ENCODE measurements at places on chromosomes 7 and 10. TPM values are rescaled to one million over a fixed set of nuclear protein-coding genes. Genes with fewer than 3 reads are reported as not detected.

The FAM25A gene
- total RNA-seq = not detected

The ANKRD30A gene
- not detected for total RNA-seq

The CFTR gene
- total RNA-seq = 0.44 TPM

The PRKG1 gene
- 0.20 TPM for total RNA-seq

The GDF2 gene
- total RNA-seq = not detected

The ACTR3C gene
- total RNA-seq = 13.1 TPM

The FGL2 gene
- 2.3 TPM for total RNA-seq

The AUTS2 gene
- 66.2 TPM for total RNA-seq

The POMZP3 gene
- total RNA-seq = 23.9 TPM

The MOGAT3 gene
- not detected for total RNA-seq

GRCh38 chr7:28926871-28927597 lies 31.1 kb downstream of the TRIL start:
- H3K36me3 ChIP-seq = no peaks in the 10 kb centered on the region
- H3K4me1 ChIP-seq = peaks cover 5% of the 10 kb centered on the region
- H3K4me3 ChIP-seq = peak overlapping the region; percentile 57
- H3K27me3 ChIP-seq = no peaks in the 10 kb centered on the region

DNA sequence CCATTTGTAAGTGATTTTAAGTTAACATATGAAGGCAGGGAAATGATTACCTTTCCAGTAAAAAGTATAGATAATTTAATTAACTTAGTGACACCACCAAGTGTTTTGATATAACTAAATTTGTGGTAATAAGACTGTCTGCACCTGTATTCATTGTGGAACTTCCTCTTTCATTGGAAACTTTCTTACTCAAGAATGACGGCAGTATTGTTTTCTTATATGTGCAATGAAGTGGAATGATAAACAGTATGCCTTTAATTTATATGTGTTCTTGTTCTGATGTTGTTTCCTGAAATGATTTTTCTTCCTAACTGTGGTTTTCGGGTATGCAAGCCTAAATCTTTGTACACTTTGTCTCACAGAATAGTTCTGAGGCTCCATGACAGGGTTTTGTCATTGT lies 46.4 kb downstream of the CASD1 start:
- H3K4me1 ChIP-seq = no peaks in the 10 kb centered on the region
- no peaks in the 10 kb centered on the region for H3K27me3 ChIP-seq
- no peak for DNase-seq
- H3K4me3 ChIP-seq = no peak overlapping the region
- H3K36me3 ChIP-seq = peaks cover 3% of the 10 kb centered on the region

- no peaks in the 10 kb centered on the region for H3K27me3 ChIP-seq
- H3K4me1 ChIP-seq = peaks cover 9% of the 10 kb centered on the region
- peak overlapping the region; percentile 93 for H3K27ac ChIP-seq
- H3K4me3 ChIP-seq = peak overlapping the region; percentile 100
- DNase-seq = no peak
- no peaks in the 10 kb centered on the region for H3K36me3 ChIP-seq
Observed at GRCh38 chr7:139108266-139109187, 993 bp downstream of the ZC3HAV1 start.

DNA sequence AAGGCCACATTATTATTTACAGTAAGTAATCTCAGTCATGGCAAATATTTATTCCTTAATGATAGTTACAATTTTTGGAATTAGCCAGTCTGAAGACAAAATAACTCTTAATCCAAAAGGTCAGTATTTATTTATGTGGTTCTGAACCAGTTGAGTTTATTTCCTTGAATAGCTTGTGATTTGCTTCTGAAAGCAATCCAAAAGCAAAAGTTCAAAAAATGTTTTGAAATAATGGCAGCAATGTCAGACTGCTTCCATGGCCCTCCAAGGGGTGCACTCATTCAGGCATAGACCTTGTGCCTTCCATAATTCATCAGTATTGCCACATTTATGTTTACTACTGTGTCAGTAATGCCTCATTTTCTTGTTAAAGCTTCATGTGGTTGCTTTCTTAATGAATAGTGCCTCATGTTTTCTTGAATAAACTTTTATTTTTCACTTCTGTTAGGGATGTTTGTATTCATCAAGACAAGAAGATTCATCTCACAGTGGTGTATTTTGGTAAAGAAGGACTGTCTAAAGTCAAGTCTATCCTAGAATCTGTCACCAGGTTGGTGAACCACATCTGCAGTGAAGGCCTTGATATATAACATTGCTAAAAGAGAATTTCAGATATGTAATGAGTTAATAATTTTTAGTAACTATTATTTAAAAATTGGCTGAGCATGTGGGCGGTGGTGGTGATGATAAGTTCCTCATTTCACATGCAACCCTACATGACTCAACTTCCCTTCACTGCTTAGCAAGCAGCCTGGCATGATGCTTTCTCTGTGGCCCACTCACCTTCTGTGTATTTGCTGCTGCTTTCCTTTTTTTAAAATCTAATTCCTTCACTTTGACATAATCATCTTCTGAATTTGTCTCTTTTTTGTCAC lies 22.0 kb downstream of the CSGALNACT2 start:
- peaks cover 43% of the 10 kb centered on the region for H3K36me3 ChIP-seq
- no peaks in the 10 kb centered on the region for H3K27me3 ChIP-seq
- H3K4me3 ChIP-seq = no peak overlapping the region
- no peaks in the 10 kb centered on the region for H3K4me1 ChIP-seq
- no peak for DNase-seq

GRCh38 chr7:111954056-111954455 lies 252.1 kb downstream of the DOCK4 start:
- no peaks in the 10 kb centered on the region for H3K36me3 ChIP-seq
- H3K4me3 ChIP-seq = no peak overlapping the region
- DNase-seq = no peak
- no peaks in the 10 kb centered on the region for H3K27me3 ChIP-seq

GRCh38 chr7:22433710-22434460 lies 66.1 kb downstream of the STEAP1B start:
- H3K27me3 ChIP-seq = no peaks in the 10 kb centered on the region
- no peaks in the 10 kb centered on the region for H3K36me3 ChIP-seq
- no peak for DNase-seq
- H3K27ac ChIP-seq = no peak overlapping the region
- no peaks in the 10 kb centered on the region for H3K4me1 ChIP-seq

DNA sequence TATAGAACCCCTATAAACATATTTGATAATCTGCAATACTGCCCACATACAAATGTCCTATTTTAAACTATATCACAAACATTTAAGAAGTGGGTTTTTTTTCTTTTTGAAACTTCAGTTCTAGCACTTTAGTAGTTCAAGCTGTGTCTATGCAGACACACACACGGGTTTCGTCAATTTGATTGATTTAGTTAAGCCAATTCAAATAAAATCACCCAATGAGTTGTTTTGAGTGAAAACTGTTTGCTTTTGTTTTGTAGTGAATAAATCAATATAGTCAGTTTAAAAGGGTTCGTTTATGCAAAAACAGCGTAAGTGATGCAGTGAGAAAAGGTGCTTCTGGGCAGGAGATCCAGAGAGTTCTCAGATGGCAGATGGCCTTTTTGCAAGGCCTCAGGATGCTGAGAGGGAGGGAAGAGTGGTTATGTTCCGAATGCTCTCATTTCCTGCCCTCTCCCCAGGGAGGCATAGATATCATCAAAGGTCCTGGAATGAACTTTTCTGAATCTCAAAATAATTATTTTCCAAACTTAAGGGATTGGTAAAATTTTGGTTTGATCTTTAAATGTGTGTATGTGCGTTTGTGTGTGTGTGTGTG lies 102.7 kb downstream of the AGMO start:
- no peaks in the 10 kb centered on the region for H3K27me3 ChIP-seq
- H3K4me3 ChIP-seq = no peak overlapping the region
- H3K36me3 ChIP-seq = no peaks in the 10 kb centered on the region
- H3K4me1 ChIP-seq = no peaks in the 10 kb centered on the region
- H3K27ac ChIP-seq = no peak overlapping the region

- H3K36me3 ChIP-seq = no peaks in the 10 kb centered on the region
- DNase-seq = no peak
- no peaks in the 10 kb centered on the region for H3K4me1 ChIP-seq
- H3K27ac ChIP-seq = no peak overlapping the region
- H3K4me3 ChIP-seq = no peak overlapping the region
Observed at GRCh38 chr7:128591705-128592104, 80.4 kb upstream of the GARIN1A start.

GRCh38 chr7:67913604-67914003 lies 917.0 kb downstream of the TYW1 start:
- H3K4me1 ChIP-seq = peaks cover 2% of the 10 kb centered on the region
- no peak overlapping the region for H3K27ac ChIP-seq
- no peak for DNase-seq
- no peak overlapping the region for H3K4me3 ChIP-seq
- no peaks in the 10 kb centered on the region for H3K36me3 ChIP-seq

- no peak overlapping the region for H3K4me3 ChIP-seq
- no peak for DNase-seq
- H3K27me3 ChIP-seq = no peaks in the 10 kb centered on the region
- no peak overlapping the region for H3K27ac ChIP-seq
- H3K36me3 ChIP-seq = peaks cover 61% of the 10 kb centered on the region
Observed at GRCh38 chr7:135600226-135600625, 42.5 kb downstream of the NUP205 start.

GRCh38 chr7:151061213-151062110 lies 2.1 kb downstream of the SLC4A2 start:
- H3K27me3 ChIP-seq = no peaks in the 10 kb centered on the region
- H3K36me3 ChIP-seq = peaks cover 21% of the 10 kb centered on the region
- no peak overlapping the region for H3K27ac ChIP-seq
- no peak for DNase-seq
- H3K4me3 ChIP-seq = no peak overlapping the region
- H3K4me1 ChIP-seq = peaks cover 51% of the 10 kb centered on the region

- peak overlapping the region; percentile 84 for H3K27ac ChIP-seq
- no peaks in the 10 kb centered on the region for H3K27me3 ChIP-seq
- no peak overlapping the region for H3K4me3 ChIP-seq
- H3K4me1 ChIP-seq = peaks cover 23% of the 10 kb centered on the region
- DNase-seq = no peak
- no peaks in the 10 kb centered on the region for H3K36me3 ChIP-seq
Observed at GRCh38 chr10:29636178-29636577, 1.4 kb upstream of the SVIL start.

DNA sequence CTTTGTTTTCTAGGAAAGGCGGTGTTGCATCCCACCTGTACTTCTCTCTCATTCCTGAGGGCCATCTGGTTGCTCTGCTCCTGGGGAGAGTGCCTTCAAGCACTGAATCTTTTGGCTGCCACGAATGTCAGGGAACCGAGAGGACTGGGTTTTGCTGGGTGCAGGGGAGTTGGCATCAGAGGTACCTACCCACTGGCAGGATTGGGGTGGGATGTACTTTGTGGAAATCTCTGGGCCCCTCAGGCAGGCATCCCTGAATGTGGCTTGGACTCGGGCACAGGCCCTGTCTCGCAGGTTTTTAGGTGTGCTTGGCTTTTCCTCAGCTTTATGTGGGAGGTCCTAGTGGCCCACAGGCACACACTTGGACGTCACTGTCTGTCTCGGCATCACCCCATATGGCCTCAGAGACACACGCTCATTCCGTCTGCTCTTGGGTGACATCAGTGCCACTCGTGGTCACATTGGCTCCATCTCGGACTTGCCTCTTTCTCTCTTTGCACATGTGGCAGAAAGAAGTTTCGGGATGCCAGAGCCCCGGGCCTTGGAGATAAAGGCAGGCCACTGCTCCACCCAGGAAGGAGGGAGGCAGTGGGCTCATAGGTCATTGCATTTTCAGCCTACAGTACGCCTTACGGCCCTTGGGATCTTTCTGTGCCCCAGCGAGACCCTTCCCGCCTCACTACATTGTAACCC lies 325.6 kb downstream of the ZNF716 start:
- H3K4me1 ChIP-seq = no peaks in the 10 kb centered on the region
- H3K36me3 ChIP-seq = no peaks in the 10 kb centered on the region
- no peak for DNase-seq
- no peak overlapping the region for H3K4me3 ChIP-seq

- no peaks in the 10 kb centered on the region for H3K4me1 ChIP-seq
- H3K27ac ChIP-seq = no peak within 1 kb of the TSS
- no peaks in the 10 kb centered on the region for H3K27me3 ChIP-seq
- no peaks in the 10 kb centered on the region for H3K36me3 ChIP-seq
Observed at GRCh38 chr10:48274636-48275035, at the start of gene FRMPD2. Gene FRMPD2 (minus strand): TSS chr10:48274696. CDS start chr10:48274567, 129 bp downstream.

DNA sequence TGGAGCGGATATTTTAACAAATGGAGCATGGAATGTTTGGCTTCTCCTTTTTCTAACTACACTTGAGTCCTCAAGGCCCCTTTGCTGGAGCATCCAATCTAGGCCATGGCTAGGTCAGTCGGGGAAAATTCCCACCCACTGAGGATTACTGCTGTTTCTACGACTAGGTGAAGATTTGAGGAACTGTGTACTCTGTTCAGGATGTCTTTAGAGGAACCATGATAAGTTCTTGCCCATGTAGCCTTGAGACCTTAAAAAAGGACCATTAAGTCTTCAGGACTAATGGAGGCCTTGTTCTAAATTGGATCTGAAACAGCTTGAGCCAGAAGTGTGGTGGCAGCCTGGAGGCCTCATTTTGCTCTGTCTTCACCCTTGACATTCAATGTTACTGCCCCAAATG lies 6.2 kb downstream of the AGK start:
- peaks cover 15% of the 10 kb centered on the region for H3K4me1 ChIP-seq
- H3K36me3 ChIP-seq = peaks cover 10% of the 10 kb centered on the region
- H3K27ac ChIP-seq = peak overlapping the region; percentile 67

GRCh38 chr7:50307368-50308032 lies 3.0 kb downstream of the IKZF1 start:
- no peaks in the 10 kb centered on the region for H3K27me3 ChIP-seq
- peak overlapping the region; percentile 68 for H3K4me3 ChIP-seq
- H3K36me3 ChIP-seq = peaks cover 14% of the 10 kb centered on the region
- peak; percentile 80 for DNase-seq
- peaks cover 33% of the 10 kb centered on the region for H3K4me1 ChIP-seq

DNA sequence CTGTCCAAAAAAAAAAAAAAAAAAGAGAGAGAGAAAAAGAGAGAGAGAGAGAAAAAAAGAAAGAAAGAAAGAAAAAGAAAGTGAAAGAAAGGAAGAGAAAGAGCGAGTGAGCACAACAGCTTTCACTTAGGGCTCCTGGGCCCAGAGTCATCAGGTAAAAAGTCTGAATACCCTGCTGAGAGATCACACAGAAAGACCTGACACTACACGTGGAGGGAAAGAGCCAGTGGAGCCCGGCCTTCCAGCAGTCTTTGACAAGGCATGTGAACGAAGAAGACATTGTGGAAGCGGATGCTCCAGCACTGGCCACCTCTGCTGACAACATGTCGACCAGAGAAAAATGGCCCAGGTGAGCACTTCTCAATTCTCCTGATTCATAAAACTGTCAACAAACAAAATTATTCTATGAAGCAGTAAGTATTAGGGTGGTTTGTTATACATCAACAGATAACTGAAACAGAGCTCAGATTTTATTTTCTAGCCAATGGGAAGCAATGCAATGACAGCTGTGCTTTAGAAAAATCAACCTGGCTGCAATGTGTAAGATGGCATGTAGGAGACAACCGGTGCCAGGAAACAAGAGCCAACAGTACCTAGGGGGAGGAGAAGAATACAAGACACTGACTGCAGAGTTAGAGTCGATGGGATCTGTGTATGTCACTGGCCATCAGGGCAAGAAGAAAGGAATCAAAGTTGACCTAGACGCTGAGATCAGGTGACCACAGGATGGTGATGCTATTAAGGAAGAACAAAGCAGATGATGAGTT lies 4.4 kb downstream of the RNF216 start:
- H3K4me3 ChIP-seq = no peak overlapping the region
- peak overlapping the region; percentile 53 for H3K27ac ChIP-seq
- DNase-seq = peak; percentile 15
- no peaks in the 10 kb centered on the region for H3K27me3 ChIP-seq
- peaks cover 62% of the 10 kb centered on the region for H3K4me1 ChIP-seq

All from T-cell (primary cell).